Activated effector memory CD4-positive, alpha-beta T cell treated with Interleukin-2 at 50 U/mL for 16 hours (primary cell): ENCODE measurements at places on chromosomes 2 and 18.

DNA sequence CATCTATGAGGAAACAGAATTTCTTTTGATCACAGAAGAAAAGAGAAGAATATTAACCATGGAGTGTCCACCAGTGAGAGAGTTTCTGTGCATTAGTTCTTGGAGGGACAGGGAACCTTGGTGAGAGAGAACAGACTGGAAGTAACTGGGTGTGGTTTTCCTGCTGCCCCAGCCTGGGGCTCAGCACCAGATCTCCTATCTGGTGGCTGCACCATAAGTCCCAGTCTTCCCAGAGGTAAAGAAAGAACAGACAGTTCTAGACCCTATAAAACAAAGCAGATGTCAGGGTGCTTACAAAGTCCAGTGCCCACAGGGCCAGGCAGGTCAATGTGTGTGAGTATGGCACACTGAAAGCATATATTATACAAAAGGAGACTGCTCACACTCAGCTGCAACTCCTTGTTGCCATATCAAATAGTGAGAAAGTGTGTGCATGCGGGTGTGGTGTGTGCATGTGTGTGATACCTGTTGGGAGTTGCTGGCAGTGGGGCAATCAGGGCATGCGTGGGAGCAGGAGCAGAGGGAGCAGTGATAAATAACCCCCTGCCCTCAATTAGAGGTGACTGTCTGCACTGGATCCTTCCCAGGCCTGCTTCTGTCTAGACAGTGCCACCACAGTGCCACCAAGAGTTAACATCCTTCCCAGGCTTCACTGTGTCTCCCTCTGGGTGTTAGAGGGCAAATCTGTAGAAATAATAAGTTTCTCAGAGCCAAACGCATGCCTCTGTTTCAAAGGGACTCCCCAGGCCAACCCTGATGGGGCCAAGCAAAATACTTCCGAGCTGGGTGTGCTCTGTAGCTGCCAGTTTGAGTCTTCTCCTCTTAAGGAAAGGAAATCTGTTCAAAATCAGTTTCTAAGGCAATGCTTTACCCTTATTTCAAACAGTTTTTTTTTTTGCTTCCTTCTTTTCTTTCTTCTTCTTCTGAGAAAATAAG is 45.7 kb downstream of the RDH14 start:
- DNase-seq: no peak

GRCh38 chr2:75525434-75526310 is 35.1 kb downstream of the EVA1A start:
- no peak for DNase-seq

DNA sequence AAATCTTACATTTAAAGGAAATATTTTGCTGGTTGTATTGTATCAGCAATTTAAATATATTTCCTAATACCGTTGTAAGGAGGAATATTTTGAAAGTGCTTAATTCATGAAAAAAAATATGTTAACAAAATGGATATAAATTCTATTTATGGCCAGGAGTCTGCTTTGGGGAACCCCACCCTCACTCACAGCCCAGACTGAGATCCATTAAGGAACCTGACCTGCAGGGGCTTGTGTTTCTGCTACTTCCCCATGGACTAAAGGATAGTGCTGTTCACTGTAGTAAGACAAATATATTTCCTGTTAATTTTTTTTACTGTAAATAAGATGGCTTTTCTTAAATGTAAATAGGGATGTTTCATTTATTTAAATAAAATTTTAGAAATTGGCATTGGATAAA is 221.9 kb upstream of the COL3A1 start:
- no peak for DNase-seq

- no peak for DNase-seq
Observed at GRCh38 chr18:25097057-25097456, 254.9 kb downstream of the ZNF521 start.

DNA sequence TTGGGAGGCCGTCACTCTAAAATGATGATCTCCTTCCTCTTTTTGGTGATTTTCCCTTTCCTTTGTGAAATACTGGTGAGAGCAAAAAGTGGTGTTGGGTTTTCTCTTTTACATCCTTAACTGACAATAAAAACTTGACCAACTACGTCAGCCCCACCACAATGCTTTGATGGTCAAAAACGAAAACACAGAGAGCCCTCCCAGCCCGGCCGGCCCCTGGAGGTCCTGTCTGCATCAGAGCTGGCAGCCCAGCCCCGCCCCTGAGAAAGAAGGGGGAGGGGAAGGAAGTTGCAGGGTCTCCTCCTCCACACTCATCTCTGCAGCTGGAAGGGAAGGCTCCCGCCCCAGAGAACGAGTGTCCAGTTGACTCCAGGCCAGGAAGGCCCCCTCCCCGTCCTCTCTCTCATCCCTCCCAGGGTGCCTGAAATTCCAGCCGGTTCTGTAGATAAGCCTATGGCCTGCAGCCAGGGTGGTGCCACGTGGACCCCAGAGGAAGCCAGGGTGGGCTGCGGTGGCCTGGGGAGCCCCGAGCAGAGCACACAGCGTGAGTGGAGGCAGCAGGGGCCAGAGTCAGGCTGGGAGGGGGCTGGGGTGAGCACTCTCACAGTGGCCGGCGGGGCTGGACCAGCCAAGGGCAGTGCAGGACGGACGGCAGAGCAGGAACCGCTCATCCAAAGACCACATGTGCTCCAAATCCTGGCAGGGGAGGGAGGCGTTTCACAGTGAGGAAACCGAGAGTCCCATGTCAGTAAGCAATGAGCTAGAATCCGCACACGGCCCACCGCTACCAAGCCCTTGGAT is 19.8 kb downstream of the BIN1 start:
- DNase-seq: no peak

GRCh38 chr2:3461801-3462492 is 57.4 kb downstream of the ADI1 start:
- no peak for DNase-seq

DNA sequence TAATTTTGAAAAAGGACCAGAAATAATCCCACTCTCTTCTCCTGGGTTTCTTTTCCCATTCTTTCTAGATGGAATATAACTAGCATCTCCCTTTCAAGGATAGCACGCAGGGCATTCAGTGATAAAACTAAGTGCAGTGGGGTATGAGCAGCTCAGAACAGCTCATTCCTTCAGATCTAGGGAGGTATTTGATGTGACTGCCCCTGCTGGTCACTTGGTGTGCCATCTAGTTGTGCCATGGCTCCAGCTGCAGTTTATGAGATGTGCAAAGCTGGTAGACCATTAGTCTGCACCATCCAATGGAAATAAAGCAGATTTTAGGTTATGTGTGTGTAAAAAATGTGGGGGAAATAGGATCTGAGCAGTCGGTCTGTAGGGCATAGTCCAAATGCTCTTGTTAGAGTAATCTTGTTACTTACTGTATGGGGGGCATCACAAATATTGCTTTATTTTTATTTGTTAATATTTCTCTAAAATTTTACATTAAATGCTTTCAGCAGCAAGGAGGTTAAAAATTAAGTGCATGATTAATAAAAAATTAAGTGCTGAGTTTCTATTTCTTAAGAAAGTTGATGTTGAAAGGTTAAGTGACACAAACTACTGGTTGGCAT is 38.9 kb downstream of the CTAGE1 start:
- DNase-seq: no peak

DNA sequence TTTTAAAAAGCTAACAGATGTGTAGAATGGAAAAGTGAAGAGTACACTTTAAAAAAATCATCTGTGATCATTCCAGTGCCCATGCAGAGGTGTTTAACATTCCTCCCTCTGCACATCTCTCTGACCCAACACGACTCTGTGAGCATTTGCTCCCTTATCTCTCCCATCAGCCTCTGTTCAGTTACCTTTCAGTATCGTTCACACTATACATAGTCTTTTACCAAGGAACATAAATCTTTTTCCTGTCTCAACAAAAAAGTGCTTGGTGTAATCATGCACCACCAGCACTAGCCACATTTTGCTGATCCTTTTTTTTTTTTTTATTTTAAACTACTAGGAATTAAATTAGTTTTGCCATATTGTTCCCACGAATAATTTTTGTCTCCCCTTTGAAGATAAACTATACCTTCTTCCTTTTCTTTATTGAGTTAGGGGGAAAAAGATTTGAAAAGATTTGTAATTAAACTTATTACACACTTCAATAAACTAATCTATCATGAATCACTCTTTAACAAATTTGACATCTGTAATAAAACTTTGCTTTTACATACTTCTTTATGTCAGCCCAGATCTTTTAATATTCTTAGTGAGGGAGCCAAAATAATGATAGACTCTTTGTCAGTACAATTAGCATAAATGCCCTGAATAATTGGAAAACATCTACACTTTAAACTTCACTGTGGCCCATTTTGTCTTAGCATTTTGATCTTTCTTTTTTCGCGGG is 489.8 kb upstream of the FANCL start:
- DNase-seq: no peak

DNA sequence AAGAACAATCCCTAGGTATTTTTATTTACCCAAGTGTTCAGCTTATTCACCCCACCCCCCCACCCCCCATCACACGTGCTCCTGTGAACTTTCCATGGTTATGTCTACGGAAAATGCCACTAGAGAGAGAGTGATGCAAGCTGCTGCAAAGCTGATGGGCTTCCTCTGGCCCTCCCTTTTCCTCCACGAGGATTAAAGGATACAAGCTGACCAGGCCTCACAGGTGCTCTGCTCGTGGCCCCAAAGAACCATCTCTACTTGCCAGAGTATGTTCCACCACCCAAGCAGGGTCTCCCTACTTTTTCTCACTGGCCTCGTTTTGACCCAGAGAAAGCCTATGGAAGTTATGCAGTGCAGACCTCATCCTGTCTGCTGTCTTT is 342.6 kb downstream of the CELF4 start:
- DNase-seq: no peak

GRCh38 chr2:43302182-43302960 is 76.0 kb upstream of the ZFP36L2 start:
- DNase-seq: no peak

- DNase-seq: no peak
Observed at GRCh38 chr2:169585673-169586072, 1.5 kb downstream of the PPIG start.

DNA sequence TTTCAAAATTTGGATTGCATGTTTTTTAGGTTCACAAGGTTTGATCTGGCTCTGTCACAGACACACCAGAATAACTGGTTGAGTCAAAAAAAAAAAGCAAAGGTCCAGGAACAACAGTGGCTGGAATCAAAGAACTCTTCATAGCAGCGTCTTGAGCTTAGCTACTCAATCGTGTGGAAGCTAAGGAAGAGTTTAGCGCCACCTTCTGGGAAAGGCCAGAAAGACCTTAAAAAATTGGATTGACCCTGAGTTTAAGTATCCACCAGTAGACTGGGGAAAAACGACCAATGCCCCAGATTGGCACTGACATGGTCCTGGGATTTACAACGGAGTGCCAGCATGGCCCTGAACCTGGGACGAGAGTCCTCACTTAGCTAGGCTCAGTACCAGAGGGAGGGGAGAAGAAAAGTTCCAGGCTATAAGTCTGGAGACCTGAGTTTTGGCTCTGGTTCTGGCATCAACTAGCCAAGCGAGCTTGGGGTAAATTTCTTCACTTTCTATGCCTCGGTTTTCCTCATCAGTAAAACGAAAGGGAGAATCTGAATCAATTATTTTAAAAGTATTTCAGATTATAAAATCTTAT is 71.1 kb upstream of the TFCP2L1 start:
- DNase-seq: no peak

DNA sequence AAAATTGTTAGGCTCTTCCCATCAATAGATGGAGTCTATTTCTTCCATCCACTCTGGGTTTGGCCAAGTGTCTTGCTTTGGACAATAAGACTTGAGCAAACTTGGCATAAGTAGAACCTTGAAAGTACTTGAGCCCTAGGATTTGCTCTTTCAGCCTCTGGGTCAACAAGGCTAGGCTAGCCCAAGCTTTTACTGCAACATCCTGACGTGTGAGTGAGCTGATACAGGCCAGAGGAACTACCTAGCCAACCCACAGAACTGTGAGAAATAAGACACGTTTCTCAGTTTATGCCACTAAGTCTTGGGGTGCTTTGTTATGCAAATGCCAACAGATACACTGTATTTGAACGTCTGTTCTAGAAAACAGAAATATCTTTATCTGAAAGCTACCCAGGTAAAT is 71.9 kb downstream of the LRP2 start:
- no peak for DNase-seq
